Ecto neural progenitor cell (in vitro differentiated cells): ENCODE measurements at places on chromosomes 12 and 14.

DNA sequence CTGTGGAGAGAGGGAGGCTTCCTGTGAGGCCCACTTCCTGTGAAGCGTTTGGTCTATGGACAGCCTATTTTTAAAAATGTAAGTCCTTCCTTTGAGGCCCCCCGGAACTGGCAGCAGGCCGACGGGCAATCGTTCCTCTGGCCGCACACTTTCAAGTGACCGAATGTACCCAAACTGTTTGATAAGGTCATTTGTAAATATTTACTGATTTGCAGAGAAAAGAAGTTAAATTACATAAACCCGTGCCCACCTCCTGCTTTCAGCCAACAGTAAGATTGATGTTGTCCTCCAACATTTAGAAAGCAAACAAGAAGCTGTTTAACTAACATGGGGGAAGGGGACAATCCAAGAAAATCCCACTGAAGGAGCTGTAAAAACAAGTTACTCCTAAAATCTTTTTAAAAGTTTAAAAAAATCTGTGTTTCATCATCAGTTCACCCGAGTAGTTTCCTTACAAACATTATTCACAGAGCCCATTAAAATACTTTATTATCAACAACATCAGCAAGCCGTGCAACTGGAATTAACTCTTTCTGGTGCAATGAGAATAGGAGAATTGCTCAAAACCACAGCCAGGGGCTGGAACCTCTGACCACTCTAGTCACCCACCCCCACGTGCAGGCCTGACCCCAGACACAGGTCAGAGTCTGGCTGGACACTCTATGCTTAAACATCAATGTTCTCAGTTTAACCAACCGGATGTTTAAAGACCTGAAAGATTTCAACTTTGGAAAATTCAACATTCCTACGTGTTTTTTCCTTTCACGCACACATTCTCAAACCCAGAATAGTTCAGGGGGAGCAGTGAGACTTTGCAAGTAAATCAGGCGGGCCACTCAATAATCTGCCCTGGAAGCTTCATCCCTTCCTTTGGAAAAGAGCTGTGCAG lies 65.3 kb downstream of the FOXN3 start:
- DNase-seq: no peak

DNA sequence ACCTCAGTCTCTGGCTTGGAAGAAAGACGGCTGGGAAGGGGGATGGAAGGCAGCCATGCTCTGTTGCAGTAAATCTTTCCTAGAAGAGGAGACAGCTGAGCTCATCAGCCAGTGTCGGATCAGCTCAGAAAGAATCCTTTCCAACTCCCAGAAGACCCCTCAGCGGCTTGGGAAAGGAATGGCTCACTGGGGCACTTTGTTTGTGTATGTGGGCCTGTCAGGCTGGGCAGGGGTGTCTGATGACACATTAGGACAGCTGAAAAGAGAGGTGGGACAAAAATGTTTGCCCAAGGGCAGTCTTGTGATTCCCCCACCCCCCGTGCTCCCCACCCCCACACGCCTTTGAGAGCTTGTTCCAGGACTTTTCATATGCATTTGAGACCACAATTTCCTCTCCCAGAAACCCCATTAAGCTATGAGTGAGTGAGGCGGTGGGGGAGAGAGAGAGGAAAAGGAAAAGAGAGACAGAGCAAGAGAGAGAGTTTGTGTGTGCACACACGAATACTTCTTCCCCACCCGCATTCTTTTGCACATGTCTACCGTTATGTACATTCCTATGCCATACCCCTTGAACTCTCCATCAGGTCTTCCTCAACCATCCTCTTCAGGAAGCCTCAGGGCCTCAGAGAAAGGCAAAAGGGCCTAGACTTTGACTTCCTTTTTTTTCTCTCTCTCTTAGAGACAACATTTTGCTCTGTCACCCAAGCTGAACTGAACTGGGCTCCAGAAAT lies 198.9 kb downstream of the ZFP36L1 start:
- DNase-seq: no peak

- DNase-seq: peak; percentile 61
Measured at GRCh38 chr12:56029666-56030293, 8.9 kb downstream of the IKZF4 start.

DNA sequence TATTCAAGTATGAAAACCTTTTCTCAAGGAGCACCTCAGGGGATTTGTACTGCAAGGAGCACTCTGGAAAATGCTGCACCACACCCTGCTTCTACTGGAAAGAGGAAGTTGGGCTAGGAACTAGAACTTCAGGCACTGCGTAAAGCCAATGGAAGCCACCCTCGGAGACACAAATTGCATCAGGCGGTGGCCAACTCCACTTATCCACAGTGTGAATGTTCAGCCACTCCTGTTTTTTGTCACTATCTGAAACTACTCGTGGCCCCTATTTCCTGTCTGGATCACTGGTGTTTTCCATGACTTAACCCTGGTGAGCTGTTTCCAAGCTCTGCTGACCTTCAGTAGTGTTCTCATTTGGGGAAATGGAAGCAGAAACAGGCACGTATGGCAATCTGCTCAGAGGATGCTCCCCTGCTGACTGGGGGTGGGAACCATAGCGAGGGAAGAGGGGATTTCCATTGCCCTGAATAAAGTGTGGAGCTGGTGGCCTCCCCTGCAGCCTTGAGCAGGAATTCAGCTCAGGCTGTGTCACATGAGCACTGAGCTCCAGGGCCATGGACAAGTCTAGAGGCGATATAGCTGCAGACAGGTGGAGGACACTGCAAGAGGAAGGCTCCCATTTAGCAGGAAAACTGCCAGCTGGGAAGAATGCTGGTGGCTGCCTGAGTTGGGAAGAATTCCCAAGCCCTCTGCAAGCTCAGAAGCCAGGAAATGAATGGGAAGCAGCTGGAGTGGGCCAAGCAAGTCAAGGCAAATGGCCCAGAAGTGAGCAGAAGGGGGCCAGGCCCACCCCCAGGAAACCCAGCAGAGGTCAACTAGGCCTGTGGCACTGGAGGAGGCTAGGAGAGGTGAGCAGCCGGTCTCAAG lies 50.5 kb upstream of the RAP1B start:
- DNase-seq: peak; percentile 58

GRCh38 chr12:130686511-130686991 lies 29.5 kb downstream of the RIMBP2 start:
- DNase-seq: no peak

DNA sequence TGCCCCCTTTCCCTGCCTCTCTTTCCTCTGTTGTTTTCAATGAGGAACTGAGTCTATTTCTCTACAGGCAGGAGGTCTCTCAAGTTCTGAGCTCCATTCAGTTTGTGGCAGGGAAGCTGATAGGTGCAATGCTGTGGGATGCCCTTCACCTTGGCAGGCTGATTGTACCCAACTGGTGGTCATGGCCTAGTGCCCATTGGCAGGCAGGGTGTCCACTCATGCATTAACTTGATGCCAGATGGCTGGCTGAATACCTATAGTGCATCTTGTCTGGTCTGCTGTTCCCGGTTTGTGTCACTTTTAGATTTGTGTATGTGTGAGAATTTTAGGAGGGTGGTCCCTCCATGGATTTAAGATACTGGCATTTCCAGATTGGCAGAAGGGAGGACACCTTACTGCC lies 20.0 kb upstream of the ITGA5 start:
- DNase-seq: no peak

DNA sequence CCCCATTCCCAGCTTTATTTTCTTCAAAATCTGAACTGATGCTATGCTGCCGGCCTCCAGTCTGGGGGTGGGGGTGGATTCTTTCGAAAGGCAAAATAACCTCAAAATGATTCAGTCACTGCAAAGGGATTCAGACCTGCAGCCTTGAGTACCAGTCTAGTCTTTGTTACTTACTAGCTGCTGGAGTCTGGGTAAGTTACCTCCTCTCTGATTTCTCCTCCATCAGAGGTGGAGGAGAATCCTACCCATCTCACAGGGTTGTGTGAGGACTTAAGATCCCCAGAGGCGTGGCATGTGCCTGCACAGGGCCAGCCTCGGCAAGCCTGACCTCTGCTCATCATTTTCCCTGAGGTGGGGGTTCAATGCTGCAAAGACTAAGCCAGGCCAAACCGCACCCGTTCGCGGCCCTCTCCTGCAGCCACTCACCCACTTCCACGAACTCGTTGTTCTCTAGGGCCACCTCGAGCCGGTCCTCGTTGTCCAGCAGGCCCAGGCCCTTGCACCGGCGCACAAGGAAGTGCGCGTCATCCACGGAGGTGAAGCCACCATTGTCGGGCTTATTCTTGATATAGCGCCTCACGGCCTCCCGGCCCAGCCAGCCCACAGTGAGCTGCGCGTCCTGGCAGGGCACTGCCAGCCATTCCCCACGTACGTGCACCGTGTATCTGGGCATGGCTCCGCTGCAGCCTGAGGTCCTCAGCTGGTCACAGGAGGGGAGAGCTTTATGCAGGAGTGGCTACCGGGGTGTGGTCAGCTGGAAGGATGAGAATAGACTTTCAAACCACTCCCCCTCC lies 709 bp downstream of the HAL start:
- no peak for DNase-seq

GRCh38 chr12:70415987-70416386 lies 49.9 kb downstream of the KCNMB4 start:
- DNase-seq: no peak

GRCh38 chr14:25056688-25057078 lies 6.7 kb upstream of the STXBP6 start:
- DNase-seq: no peak

DNA sequence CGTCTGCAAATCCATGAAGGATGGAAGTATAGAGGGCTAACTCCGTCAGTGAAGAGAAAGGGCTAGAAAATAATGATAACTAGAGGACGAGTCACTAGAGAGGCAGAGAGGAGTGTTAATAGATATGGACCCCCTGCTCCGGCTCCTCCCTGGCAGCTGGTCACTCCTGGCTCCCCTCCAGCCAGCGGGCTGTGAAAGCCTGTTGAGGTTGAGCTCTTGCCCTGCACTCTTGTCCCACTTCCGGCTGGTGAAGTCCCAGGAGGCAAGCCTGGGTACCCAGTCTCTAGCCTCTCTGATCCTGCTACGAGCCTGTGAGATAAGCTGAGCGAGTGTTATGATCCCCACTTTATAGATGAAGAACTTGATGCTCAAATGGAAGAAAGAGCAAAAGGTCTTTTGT lies 90.3 kb downstream of the RFX4 start:
- peak; percentile 53 for DNase-seq

DNA sequence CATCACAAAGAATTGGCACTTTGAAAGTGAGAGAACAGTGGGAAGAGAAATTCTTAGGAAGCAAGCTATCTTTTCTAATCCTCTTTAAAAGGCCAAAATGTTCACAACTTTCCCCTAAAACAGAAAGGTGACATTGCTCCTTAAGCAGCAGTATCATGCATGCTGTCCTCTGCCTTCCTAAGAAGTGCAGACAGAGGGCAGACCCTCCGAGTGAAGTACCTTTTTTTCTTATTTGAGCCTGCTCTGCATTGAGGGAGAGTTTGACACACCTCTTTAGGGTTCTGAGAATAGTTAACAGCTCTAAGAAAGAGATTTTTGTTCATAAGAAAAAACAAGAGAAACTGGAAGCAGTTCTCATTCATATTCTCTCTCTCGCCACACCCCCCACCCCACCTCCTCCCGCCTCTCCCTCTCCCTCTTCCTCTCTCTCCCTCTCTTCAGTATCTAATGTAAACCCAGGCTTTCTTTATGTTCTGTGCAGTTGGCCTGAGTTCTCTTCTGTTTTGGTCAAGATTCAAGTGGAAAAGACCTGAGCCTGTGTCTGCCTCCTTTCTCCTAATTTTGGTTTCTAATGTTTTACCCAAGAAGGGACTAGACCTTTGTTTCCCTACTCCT lies 709.1 kb downstream of the DIO2 start:
- DNase-seq: no peak

DNA sequence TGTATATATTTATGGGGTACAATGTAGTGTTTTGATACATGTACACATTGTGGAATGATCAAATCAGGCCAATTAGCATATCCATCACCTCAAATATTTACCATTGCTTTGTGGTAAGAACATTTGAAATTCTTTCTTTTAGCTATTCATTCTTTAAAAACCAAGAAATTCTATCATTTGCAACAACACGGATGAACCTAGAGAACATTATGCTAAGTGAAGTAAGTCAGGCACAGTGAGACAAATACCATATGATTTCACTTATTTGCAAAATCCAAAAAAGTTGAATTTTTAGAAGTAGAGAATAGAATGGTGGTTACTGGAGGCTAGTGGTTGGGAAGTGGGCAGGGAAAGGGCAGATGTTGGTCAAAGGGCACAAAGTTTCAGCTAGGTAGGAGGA lies 129.3 kb upstream of the PTPRQ start:
- DNase-seq: no peak

DNA sequence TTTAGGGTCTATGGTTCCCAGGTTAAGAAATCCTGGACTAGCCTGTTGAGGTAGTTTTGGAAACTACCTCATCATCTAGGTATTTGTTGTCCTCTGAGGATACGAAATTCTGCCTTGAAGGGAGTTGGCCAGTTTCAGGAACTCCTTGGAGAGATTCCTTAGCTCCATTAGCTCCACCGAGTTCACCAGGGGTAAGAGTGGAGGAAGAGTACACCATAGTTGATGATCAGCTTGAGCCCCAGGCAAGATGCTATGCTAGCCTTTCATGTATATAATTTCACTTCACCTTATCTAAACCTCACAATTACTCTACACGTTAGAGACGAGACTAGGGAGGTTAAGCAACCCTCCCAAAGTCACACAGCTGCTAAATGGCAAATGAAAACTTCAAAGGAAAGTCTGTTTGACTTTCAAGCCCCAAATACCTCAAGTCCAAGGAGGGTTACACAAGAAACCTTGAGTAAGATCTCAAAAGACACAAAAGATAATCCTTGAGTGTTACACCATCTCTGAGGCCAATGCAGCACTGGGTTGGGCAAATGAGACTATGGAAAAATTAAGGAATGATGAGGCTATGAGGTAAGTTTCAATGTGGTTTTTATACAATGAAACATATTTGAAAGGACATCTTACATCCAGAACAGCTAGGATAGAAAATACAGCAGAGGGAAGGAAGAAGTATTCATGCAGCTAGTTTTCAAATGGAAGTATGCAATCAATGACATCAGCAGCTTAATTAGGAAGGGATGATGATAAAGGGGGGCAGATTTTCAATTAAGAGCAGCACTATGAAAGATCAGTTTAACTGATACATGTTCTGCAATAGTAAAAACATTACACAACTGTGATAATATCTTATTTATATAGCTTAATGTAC lies 97.2 kb upstream of the KRAS start:
- DNase-seq: no peak

DNA sequence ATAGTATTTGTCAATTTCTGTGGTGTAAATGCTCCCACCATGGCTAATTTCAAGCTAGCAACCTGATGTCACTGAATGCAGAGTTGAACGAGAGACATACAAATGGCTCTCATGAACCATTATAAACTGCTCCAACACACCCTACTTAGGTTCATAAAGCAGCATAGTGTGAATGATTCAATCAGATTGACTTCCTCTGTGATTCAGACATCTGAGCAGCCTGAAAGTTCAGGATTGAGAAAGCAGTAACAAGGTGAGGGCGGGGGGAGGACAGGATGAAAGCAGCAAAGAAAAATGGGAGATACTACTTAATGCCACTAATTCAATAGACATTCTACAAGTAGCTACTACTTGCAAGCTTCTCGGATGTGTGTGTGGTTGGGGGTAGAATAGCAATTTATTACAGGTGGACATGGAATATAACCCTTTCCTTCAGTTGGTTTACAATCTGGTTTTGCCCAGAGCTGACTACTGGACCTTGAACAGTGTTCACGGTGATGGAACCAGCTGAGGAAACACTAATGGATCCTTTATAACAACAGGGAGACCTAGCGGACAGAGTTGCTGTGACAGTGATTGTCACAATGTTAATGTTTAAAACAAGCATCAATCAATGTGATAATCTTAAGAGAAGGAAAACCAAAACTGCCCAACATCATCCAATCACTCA lies 52.5 kb upstream of the PELI2 start:
- DNase-seq: no peak
